ENCODE measurements at places on chromosomes 6 and 20.

DNA sequence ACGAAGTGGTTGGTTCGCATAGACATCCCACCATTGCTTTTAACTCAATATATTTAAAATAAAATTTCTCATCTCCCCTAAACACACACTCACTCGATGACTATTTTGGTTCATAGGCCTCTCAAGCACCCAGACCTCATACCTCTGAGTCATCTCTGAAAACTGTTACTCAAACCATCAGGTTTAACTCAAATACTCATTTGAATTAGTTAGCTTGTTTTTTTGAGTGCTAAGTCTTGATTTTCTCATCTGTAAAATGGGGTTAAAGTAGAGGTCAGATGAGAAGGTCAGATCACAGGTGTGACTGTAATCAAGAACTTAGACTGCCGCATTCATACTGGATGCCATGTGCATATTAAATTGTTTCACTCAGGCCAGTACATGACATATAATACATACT lies 243.9 kb upstream of the TENT5A start:
- peak; percentile 94 for DNase-seq

GRCh38 chr6:152236370-152237097 lies 400.6 kb downstream of the SYNE1 start:
- no peak for DNase-seq

GRCh38 chr6:168808232-168808631 lies 367.2 kb downstream of the SMOC2 start:
- no peak for DNase-seq

DNA sequence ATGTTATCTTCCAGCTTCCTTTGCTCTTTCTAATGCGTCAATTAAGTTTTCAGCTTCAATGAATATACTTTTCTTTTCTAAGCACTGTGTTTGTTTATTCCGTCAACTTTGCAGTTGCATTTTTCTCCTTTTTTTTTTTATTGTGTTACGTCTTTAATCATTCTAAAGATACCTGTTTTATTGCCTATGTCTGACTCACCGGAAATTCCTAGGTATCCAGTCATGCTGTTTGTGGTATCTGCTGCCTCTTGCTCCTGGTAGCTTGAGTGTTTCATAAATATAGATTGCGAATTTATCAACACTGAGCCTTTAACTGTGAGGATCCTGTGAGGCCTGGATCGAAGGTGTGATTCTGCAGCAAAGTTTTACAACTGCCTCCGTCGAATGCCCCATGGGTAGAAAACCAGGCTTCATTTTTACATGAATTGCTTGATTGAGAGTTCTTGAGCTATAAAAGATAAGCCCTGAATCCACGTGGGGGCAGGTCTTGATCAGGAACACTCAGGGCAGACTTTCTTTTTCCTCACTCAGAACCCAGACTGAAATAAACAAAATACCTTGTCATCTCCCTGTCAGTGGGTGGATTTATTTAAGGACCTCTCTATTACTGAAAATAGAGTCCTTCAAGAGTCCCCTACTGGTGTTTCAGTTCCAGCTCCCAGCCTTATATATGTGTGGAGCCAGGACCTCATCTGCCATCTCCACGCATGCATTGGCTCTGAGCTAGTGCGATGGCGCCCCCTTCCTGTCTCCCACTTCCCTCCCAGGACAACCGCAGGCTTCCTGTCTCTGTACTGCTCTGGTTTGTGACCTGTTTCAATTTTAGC lies 60.1 kb upstream of the LRRC1 start:
- DNase-seq = peak; percentile 57

- no peak for DNase-seq
These were observed 17.1 kb upstream of the SNTA1 start for GRCh38 chr20:33460711-33461110.

DNA sequence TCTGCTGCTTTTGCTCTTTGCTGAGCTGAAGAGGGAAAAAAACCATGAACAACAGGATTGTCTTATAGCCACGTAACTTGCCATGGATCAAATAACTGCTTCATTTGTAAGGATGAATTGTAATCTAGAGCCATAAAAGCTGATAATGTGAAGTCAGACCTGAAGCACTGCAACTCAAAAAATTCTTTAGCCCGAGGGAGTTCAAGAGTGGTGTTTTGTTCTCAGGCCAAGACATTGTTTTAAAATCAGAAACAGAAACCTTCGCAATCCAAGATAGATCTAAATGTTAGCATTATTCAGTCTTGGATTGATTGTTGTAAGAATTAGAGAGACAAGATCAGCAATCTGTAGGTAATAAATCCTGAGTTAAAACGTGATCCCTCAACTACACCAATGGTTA lies at the start of gene TRAPPC3L:
TSS of gene TRAPPC3L (minus strand) at position 34 of the 400 bp plus-strand sequence. CDS start 170 bp downstream, outside the sequence.
- no peak for DNase-seq

DNA sequence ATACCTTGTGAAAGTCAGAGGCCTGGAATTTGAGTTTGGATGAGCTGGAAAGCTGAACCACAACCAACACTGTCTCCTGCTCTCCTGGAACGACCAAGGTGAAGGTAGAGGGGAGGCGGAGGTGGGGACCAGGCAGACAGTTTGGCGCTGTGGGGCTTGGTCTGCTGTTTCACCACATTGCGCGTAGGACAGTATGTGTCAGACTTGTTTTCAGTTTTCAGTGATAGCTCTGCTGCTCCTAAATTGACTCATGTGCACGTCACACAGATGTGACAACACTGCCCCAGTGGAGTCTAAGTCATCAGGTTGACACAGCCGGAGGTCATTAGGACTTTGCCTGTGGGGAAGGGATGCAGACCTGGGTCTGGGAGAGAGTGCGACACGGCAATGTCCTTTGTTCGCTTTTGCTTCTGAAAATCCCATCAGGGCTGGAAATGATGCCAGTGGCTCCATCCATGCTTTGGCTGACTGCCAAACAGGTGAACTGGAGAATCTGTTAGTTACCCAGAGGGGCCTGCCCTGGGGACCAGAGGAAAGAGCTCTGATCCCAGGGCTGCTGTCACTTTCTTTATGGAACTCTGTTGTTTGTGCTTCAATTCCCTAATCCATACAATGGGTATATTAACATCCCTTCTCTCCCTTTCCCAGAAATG lies 255.5 kb downstream of the CDC5L start:
- peak; percentile 90 for DNase-seq

DNA sequence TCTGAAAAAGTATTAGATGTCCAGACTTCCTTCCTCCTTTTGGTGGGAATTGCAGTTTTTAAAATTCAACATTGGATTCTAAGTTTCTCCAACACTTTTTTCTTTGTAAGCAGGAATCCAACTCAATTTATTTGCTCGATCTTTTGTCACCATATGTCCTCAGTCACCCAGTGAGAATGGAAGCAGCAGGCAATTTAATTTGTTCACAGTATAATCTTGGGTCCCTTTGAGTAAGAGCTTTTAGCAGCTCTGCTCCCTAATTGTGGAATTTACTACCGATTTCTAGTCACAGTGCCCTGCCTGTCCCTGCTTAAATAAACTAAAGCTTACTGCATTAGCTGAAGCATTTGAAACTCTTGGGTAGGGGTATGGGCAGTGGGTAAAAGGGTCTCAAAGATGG lies 98.6 kb downstream of the BTBD3 start:
- DNase-seq = no peak

GRCh38 chr6:80942911-80943310 lies 809.6 kb downstream of the TENT5A start:
- no peak for DNase-seq

GRCh38 chr6:87397656-87398055 lies 10.1 kb upstream of the CFAP206 start:
- no peak for DNase-seq

DNA sequence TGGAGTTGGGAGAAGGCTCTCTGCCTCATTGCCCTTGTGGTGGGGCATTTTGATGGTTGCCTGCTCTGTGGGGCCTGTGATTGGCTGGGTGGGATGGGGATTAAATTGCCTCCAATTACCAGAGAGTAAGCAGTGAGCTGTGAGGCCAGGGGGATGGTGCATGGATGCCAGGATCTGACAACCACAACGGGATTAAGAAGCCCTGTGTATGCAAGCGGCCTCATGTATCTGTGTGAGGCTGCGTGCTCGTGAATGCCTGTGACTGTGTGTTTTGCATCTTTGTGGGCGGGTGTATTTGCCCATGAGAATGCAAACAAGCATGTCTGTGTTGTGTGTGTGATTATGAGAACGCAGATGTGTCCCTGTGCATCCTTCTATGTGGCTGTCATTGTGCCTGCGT lies 46.1 kb downstream of the CD40 start:
- DNase-seq = no peak

DNA sequence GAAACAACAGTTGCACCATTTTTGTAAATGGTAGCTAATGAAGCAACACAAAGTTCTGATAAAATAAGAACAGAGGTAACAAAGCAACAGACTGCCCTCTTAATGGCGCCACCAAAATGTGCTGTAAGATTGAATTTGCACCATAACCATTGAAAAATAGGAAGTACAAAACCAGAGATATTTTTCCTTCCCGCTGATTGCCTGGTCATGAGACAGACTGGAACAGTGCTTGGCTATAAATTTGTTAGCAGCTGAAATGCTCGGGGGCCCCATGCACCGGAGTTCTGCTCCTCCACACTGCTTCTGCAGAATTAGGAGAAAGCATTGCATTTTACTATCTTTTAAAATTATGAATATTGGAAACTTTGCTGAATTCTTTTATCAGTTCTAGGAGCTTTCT lies 164.4 kb upstream of the QKI start:
- no peak for DNase-seq

- DNase-seq = peak; percentile 67
These were observed 28.7 kb downstream of the CFAP206 start for GRCh38 chr6:87436435-87436834.

- no peak for DNase-seq
These were observed 277.3 kb downstream of the RNF144B start for GRCh38 chr6:18664401-18664800.

DNA sequence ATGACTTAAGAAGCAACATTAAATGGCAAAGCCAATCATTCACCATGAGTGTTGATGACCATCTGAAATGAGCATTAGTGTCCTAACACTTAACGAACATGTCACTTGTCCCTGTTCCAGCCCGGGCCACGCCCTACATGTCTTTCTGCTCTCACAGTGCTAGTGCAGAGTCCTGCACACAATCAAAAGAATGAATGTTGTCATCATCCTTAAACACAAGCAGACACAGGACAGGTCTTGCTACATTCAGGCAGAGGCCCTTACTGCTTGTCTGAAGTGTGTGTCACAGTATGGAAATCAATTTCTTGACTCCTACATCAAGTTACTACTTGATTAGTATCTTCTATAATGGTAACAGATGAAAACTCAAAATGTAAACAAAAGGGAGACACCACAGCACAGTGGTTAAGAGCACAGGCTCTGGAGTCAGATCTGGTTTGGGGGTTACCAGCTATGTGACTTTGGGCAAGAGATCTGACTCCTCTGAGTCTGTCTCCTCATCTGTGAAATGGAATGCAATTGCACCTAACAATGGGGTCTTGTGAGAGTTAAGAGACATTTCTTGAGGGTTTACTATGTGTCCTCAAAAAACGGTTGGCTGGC lies 17.4 kb downstream of the UBE2V1 start:
- no peak for DNase-seq

GRCh38 chr6:112574190-112574589 lies 227.1 kb downstream of the RFPL4B start:
- DNase-seq = no peak

- DNase-seq = no peak
These were observed 27.0 kb downstream of the ZNF292 start for GRCh38 chr6:87182321-87182720.

DNA sequence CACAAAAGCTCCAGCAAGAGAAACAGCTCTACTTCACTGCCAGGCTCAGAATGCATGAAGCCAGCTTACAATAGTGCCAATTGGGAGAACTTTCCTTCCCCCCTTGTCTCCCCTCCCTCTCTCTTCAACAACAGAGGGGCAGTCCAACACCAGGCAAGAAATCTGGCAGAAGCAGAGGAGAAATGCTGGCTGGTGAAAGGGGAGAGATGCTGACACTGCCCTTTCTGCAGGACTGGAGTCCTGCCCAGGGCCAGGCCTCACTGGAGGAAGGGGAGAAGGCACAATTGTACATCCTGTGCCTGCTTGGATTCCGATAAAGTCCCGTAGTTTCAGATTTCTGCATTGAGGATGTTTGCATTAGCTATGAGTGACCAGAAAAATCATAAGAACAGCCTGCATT lies 148.6 kb downstream of the LRRC1 start:
- DNase-seq = no peak

GRCh38 chr6:38320358-38320757 lies 319.4 kb downstream of the BTBD9 start:
- DNase-seq = no peak

- no peak for DNase-seq
These were observed 260.7 kb downstream of the ALDH8A1 start for GRCh38 chr6:134689177-134689576.

Measured in fibroblast of mammary gland (primary cell).